Putamen (tissue), 1 donor: ENCODE measurements at places on chromosomes 7 and 10.

GRCh38 chr10:116418389-116418788 lies 9.3 kb upstream of the PNLIPRP3 start:
- no peak for DNase-seq

DNA sequence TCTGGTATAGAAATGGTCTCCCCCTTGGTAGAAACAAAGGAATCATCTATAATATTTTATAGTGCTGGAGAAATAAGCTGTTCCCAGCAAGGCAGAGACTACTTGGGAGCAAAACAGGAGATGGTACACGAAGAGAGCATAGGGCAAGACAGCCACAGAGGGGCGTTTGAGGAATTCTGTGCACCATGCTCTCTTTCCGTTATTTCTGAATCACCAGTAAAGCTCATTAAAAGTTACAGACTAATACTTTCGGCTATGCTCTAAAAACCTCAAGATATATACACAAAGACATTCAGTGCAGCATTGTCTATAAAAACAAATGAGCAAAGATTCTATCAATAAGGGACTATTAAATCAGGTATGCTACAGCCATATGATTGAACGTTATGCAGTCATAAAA lies 68.5 kb upstream of the FHIP2A start:
- no peak for DNase-seq

DNA sequence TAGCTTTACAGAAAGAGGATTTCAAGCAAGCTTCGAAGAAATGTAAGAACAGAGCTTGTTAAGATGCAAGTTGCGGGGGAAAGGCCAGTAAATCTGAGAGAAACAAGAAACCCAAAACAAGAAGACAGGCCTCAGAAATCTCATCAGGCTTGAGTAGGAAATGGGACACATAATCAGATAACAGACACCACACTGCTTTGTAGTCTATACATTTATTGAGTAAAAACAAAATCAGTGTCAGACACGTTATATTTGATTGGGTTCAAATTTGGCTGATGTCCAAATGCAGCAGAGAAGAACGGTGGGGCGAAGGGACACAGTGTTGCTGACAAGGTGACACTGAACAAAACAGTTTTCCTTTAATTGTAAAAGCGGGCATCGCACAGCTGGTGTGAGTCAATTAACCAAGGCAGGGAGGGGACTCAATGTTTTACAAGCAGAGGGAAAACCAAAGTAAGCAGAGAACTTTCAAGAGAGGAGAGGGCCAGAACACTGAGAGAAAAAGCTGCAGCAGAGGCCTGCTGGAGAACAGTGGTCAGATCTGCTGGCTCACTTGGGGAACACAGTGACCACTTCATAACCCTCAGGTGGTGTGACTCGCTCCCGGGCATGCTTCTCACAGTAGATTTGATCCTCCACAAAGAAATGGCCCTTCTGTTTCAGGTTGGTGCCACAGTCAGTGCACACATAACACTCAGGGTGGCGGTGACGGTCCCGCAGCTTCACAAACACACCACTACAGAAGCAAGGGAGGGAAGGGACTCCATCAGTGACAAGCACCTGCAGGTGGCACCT lies 43.5 kb downstream of the ACSM6 start:
- DNase-seq: no peak

DNA sequence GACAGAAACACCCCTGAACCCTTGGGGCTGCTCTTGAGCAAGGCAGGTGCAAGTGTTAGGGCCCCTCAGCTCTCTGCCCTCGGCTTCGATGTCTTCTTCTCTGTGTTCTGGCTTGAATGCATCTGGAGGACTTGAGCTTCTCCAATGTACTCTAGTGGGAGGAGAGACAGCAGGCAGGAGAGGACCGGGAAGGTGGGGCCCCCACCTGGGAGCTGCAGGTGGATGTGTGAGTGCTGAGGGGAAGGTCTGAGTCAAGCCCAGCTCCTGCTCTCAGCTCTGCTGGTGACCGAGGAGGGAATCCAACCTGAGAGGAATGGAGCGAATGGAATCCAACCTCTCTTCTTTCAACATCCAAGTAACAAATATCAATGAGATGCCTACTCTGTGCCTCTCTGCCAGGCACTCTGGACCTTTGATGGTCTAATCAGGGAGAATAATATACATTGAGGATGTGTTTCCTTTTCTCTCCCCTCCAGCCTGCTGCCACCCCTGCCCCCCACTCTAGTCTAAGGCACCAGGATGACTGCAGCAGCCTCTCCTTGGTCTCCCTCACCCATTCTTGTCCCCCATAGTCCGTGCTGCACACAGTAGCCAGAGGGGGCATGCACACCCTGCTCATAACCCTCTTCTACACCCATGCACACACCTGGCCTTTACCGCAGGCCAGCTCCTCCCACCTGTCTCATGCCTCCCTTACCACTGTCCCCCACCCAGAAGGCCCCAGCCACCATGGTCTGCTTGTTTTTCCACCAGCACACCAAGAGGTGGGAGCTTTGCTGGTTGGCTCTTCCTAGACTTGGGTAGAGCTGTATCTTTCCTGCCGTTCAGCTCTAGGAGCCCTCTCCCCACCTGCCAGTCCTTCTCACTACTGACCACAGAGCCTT lies 13.6 kb downstream of the TBATA start:
- DNase-seq: no peak

DNA sequence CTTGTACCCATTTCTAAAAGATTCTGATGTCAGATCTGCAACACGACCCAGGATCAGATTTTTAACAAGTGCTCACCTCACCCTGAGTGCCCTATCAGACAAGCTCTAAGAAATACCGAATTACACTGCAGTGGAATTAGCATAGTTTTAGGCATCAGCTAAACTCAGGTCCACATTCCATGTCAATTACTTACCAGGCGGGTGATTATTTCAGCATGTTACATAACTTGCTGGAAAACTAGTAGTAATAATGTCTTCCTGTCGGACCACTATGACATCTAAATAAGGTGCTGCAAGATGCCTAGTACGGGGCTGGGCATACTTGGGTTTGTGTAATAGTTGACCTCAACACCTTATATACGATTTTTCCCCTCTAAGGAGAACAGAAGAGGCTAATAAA lies 21.0 kb downstream of the TRIL start:
- DNase-seq: no peak

- no peak for DNase-seq
These were observed 82.2 kb upstream of the SEMA3E start for GRCh38 chr7:83731154-83731553.

- DNase-seq: no peak
These were observed 662 bp upstream of the PPRC1 start for GRCh38 chr10:102132193-102132562.

GRCh38 chr10:10891124-10892082 lies 126.3 kb upstream of the CELF2 start:
- DNase-seq: no peak
